ENCODE measurements at places on chromosomes 5 and 9. TPM values are rescaled to one million over a fixed set of nuclear protein-coding genes. Genes with fewer than 3 reads are reported as not detected.

DNA sequence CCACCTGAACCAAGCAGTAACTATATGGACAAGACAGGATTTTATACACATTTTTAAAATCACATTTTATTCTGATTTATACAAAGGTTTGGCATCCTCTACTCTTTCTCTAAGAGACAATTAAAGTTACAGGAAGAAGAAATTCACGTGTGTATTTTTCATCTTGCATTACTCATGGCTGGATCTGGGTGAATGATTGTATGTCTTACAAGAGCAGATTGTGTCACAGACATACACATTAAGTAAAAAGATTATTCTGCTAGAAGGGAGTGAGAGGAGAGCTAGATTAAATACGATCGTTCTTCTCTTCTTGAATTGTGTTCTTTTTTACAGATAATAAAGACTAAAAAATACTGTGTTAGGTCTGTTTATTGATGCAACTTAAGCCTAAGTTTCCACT lies 20.8 kb upstream of the CEP120 start:
- no peak for DNase-seq

ZNG1C gene
- 23.2 TPM for total RNA-seq

- no peak for DNase-seq
These were observed 177.5 kb downstream of the PDE4D start for GRCh38 chr5:59716029-59716428.

MAMDC2 gene
- total RNA-seq = not detected

GRCh38 chr5:147479444-147479843 lies 30.4 kb downstream of the DPYSL3 start:
- DNase-seq = no peak

DNA sequence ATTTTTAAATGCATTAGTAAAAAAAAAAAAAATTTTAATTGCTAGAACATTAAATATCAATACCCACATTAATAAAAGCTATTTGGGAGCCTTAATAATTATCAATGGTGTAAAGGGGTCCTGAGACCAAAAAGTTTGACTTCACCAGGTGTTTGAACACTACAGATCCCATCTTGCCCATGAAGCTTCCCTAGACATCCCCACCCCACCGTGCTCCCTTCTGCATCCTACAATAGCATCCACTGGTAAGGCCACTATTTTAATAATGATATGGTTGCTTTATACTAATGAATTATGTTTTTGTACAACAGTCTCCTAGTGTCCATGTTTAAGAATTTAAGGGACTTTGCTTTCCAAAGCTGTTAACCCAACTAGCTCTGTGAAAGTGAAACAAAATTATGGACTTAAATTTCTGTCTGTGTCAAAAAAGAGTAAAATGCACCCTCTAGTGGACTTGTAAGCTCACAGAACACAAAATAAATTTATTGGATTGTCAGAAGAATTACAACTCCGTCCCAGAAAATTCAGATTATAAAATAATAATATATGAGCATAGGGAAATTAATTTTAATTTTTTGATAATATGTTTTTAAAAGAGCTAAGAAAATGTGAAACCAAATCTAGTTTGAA lies 76.0 kb downstream of the ARL15 start:
- DNase-seq = no peak

DNA sequence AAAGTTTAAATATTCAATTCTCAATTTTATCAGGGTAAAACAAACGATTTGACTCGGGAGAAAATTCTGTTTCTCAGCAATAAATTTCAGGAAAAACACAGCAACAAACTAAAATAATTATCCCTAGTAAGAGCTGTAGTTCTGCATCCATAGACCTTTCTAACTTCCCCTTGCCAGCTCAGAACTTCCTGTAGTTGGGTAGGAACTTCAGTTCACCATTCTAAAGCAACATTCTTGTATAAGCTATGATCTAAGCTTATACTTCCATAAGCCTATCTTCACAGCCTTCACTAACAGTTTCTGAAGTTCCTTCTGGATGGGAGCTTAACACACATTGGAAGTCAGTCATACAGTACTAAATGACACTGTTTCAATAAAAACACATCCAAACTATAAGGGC lies 96.6 kb downstream of the UBAP2 start:
- DNase-seq = no peak

- no peak for DNase-seq
These were observed 339.9 kb downstream of the ADGRV1 start for GRCh38 chr5:90898326-90899013.

- DNase-seq = no peak
These were observed 27.5 kb upstream of the DNAH5 start for GRCh38 chr5:13972029-13972428.

DNA sequence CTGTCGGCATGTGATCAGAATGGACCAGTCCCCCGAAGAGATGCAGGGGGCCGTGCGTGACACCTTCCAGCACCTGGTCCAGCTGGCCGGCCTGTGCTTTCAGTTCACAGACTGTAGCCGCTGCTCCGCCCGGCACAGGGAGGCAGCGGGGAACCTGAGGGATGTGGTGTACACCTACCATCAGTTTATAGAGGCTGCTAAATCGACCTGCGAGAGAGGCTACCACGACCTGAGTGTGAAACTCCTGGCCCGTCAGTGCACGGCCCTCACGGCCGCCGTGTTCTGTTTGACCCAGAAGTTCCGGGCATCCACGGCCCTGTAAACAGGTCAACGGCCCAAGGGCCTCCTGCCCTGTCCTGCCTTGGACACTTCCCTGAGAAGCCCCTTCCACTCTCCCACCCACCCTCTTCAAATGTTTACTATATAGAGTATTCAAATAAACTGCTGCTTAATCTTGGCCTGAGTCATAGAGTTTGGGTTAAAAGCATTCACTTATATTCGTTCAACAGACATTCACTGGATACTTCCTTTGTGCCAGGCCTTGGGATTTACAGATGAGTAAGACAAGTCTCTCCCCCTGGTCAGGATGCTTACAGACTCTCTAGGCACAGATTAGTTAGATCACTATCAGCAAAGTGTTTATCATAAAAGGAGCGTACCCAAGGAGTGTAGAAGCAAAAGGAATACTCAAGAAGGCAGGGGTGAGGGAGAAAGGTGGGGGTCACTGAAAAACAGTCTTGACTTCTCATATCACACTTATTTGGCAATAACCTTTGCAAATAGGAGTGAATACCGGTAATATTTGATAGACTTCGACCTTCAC lies 6.9 kb upstream of the TRMT10B start:
- no peak for DNase-seq

DNA sequence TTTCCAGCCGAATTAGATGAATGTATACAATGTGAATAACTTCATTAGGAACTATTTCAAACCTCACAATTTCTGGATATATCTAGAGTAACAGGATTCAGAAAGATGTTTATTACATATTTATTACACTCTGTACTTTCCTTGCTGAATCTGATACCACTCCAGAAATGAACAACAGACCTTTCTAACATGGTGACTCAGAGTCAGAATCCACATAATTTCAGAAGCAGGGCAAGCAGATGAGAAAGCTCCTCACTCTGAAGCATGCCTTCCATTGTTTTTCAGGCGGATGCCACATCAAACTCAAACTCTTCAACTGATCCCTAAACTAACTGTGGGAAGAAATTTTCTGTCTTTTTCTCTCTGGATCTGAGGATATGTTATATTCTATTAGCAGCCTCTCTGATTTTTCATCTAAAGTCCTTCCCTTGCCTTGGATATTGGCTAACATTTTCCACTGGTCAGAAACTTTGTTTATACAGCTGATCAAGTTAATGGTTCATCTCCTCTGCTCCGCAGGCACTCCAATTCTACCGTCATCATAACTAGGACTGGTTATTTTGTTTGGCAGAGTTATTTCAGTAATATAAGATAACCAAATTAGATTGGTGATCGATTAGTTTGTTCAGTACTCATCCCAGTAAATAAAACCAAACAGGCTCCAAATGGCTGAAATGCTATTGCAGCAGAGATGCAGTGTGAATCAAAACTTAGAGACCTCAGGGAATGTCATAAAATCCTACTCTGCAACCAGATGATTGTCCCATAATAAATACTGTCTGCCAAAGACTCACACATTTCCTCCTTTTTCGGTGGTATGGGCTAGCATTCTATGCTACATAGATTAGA lies 556.0 kb downstream of the EBF1 start:
- no peak for DNase-seq

TICAM2 gene
- 1.1 TPM for total RNA-seq

DNA sequence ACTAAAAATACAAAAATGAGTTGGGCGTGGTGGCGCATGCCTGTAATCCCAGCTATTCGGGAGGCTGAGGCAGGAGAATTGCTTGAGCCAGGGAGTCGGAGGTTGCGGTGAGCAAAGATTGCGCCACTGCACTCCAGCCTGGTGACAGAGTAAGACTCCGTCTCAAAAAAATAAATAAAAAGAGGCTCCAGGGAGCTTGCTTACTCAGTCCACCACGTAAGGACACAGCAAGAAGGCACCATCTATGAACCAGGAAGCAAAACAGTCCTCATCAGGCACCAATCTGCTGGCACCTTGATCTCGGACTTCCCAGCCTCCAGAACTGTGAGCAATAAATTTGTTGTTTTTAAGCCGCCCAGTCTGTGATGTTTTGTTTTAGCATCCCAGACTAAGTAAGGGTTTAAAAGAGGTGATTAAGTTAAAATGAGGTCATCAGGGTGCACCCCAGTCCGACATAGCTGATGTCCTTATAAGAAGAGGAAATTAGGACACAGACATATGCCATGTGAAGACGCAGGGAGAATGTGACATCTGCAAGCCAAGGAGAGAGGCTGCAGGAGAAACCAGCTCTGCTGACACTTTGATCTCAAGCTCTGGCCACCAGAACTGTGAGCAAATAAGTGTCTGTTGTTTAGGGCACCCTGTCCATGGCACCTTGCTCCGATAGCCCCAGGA lies 45.9 kb downstream of the C9orf50 start:
- no peak for DNase-seq

SLC25A2 gene
- total RNA-seq = 0.52 TPM

- peak; percentile 36 for DNase-seq
These were observed 75.6 kb upstream of the PRSS3 start for GRCh38 chr9:33719581-33720374.

DNA sequence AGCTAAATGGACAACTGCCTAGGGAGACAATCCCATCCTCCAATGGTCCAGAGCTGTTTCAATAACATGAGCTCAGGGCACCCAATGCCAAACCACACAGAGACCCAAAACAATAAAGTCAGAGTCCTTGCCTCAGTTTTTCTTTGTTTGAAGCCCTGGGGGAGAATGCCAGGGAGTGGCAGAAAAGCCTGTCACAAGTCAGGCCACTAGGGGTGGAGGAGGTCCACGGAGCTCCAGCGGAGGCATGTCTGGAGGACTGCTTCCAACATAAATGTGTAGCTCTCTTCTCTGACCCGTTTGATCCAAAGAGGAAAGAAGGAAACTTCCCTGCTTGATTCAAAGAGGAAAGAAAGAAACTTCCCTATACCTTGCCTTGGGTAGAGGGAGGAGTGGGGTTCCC lies 175.3 kb downstream of the HSPA4 start:
- no peak for DNase-seq

- DNase-seq = no peak
These were observed 235.7 kb upstream of the ADAMTSL1 start for GRCh38 chr9:18238254-18238653.

DNA sequence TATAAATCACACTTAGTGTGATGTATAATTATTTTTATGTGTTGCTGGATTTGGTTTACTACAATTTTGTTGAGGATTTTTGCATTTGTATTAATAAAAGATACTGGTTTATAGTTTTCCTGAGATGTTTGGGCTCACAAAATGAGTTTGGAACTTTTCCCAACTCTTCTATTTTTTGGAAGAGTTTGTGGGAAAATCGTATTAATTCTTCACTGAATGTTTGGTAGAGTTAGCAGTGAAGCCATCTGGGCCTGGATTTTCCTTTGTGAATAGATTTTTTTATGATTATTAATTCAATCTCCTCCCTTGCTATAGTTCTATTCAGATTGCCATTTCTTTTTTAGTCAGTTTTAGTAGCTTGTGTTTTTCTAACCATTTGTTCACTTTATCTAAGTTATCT lies 201.7 kb upstream of the NFIL3 start:
- no peak for DNase-seq

DNA sequence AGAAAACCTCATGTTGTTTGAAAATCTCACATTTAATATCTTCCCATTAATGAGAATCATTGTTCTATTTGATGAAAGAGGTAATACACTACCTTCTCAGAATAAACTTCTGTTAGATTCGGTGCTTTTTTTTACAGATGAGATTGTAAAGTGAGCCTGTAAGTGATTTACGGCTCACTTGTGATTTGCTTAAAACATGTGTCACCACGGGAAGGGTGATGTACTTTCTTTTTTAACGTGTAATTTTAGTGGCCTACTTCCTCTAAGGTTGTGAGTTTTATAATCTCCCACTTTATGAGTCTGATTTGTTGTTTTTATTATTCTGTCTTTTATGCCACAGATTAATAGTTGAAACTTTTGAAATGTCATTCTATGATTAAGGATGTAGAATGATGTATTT lies 15.9 kb downstream of the ANXA1 start:
- no peak for DNase-seq

DNA sequence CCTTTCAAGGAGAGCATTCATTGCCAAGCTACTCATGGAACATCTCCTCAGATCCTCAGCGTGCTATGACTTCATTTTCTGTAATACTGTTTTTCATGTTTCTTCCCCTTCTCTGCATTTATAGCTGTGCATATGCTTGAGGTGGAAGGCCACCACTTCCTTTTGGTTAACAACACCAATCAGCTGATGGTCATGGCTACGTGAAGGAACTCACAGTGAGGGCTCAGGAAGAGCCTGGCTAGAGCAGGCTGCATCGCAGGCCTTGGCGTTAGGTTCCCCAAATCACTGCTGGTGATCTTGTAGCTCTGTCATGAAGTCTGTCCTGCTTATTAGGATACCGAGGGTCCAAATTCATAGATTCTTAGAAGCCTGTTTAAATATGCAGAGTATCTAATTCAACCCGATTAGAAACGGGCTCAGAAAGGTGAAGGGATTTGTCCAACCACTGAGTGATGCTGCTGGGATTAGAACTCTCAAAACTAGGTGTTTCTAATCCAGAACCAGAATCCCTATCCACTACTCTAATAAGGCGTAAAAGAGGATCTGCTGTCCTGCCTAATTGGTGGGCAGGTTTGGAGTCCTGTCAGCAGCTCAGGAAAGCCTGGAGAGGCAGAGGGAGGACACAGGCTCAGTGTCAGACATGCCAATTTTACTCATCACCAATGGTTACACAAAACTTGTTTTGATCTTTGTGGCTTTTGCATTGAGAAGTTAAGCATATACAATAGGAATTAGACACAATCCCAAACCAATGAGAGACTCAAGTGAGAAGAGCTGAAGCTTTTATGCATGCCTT lies 7.5 kb downstream of the SYK start:
- DNase-seq = no peak

Measured in activated CD4-positive, alpha-beta T cell treated with anti-CD3 and anti-CD28 coated beads, Interleukin-2, amount 10 ng/mL, durations not matched to agents 7 days and 5 days (primary cell).